ENCODE measurements at places on chromosomes 7 and 10.

DNA sequence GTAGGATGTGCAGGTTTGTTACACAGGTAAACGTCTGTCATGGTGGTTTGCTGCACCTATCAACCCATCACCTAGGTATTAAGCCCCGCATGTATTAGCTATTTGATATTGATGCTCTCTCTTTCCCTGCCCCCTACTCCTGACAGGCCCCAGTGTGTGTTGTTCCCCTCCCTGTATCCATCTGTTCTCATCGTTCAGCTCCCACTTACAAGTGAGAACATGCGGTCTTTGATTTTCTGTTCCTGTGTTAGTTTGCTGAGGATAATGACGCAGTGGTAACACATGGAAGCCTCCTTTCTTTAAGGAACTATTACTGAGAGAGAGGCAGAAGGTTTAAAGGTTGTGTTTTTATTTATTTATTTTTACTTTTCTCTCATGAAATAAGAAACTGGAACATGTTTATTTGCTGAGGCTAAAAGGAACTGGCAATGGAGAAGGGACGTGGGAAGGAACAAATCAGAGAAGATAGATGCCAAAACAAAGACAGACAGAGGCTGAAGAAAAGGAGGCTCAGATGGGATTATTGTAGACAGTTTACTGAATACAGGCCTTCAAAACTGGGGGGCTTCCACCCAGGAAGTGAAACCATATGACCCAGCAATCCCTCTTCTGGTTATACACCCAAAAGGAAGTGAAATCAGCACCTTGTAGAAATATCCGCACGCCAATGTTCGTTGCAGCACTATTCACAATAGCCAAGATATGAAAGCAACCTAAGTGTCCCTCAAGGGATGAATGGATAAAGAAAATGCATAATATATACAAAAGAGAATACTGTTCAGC lies 556.3 kb downstream of the GRM8 start:
- DNase-seq: no peak

GRCh38 chr10:78928330-78928729 lies 140.4 kb upstream of the ZMIZ1 start:
- no peak for DNase-seq

GRCh38 chr7:33743594-33743993 lies 161.7 kb upstream of the BMPER start:
- DNase-seq: no peak

- no peak for DNase-seq
Measured at GRCh38 chr7:2214636-2215035, 18.1 kb downstream of the MAD1L1 start.

- peak; percentile 52 for DNase-seq
Measured at GRCh38 chr7:97007583-97007861, 2.2 kb downstream of the DLX6 start.

GRCh38 chr10:113126229-113127201 lies 176.5 kb downstream of the TCF7L2 start:
- DNase-seq: peak; percentile 91

- DNase-seq: peak; percentile 11
Measured at GRCh38 chr10:19817231-19817933, 1.1 kb downstream of the PLXDC2 start.

DNA sequence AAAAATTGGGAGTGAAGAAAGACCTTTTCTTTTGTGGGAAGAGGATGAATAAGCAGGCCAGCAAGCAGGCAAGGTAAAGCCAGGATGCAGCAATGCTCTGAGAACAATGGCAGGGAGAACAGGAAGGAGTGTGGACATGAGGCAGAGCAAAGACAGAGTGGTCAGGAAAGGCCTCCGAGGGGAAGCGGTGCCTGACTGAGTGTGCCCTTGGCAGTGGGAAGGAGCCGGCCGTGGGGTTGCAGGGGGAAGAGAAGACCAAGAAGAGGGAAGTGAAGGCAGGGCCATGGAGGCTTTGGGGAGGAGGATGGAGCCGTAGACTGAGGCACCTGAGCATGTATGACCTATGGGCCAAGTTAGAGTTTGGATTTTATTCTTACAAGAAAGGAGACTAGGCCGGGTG lies 21.9 kb upstream of the ZNF212 start:
- no peak for DNase-seq

GRCh38 chr7:29723599-29723998 lies 82.7 kb upstream of the WIPF3 start:
- no peak for DNase-seq

GRCh38 chr7:154676422-154677073 lies 326.4 kb downstream of the PAXIP1 start:
- DNase-seq: peak; percentile 65

- DNase-seq: no peak
Measured at GRCh38 chr7:36795451-36796021, 71.2 kb upstream of the AOAH start.

- DNase-seq: no peak
Measured at GRCh38 chr7:18361756-18362155, 133.8 kb upstream of the HDAC9 start.

- no peak for DNase-seq
Measured at GRCh38 chr10:88028654-88029053, 165.2 kb downstream of the PTEN start.

- no peak for DNase-seq
Measured at GRCh38 chr7:37342688-37343471, 105.8 kb downstream of the ELMO1 start.

- no peak for DNase-seq
Measured at GRCh38 chr7:68417659-68418058, 1180.6 kb upstream of the AUTS2 start.

GRCh38 chr10:5691786-5692185 lies 7.1 kb downstream of the TASOR2 start:
- no peak for DNase-seq

GRCh38 chr7:130879191-130879590 lies 145.2 kb upstream of the KLF14 start:
- DNase-seq: no peak

DNA sequence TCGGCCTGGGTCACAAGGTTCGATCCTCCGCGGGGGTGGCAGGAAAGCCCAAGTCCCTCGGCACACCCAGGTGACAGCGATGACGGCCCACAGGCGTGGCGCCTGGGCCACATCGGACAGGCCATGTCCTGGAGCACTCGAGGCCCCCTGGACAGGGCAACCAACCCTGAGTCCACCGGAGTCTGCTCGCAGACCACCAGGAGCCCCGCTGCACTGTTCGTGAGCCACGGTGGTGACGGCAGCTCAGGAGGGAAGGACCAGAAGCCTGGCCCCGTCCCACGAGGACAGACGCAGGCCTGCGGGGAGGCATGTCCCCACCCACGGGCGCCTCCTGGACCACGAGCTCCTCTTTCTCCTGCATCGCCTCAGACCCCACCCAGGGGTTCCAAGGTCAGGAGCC lies 22.4 kb upstream of the GPR146 start:
- DNase-seq: no peak

GRCh38 chr10:123606006-123606405 lies 60.1 kb upstream of the GPR26 start:
- DNase-seq: no peak

DNA sequence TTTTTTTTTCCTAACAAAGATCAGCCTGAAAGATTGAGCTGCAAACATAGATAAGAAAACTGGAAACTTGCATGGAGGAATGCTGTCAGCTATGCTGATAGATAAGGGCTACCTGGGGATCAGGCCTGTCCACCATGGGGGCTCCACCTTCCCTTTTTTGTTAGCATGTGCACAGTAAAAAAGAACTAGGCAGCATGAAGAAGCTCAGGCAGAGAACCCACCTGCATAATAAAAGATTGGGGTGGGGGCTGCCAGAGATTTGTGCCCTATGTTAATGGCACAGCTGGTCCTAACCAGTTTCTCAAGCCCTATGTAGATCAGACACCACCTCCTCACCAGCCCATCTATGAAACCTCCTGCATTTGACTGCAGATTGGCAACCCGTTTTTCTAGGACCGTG lies 45.4 kb upstream of the CACNB2 start:
- no peak for DNase-seq

GRCh38 chr10:91944880-91945630 lies 21.5 kb downstream of the BTAF1 start:
- no peak for DNase-seq

DNA sequence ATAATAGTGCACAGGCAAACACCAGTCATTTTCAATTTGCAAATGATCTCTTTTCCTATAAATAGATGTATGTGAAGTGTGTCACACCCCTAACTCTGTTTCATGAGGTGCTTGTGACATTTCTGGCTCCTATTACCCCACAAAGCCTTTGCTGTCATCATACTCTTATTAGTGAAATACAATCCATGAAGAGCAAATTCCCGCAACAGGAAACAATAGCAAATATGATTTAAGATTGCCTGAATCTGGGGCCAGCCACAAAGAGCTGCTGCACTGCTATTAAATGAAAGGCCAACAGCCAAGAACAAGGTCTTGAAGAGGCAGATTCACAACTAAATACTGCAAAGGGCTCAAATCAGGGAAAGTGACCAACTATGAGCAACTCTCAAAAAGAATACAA lies 96.3 kb upstream of the CAV2 start:
- no peak for DNase-seq

DNA sequence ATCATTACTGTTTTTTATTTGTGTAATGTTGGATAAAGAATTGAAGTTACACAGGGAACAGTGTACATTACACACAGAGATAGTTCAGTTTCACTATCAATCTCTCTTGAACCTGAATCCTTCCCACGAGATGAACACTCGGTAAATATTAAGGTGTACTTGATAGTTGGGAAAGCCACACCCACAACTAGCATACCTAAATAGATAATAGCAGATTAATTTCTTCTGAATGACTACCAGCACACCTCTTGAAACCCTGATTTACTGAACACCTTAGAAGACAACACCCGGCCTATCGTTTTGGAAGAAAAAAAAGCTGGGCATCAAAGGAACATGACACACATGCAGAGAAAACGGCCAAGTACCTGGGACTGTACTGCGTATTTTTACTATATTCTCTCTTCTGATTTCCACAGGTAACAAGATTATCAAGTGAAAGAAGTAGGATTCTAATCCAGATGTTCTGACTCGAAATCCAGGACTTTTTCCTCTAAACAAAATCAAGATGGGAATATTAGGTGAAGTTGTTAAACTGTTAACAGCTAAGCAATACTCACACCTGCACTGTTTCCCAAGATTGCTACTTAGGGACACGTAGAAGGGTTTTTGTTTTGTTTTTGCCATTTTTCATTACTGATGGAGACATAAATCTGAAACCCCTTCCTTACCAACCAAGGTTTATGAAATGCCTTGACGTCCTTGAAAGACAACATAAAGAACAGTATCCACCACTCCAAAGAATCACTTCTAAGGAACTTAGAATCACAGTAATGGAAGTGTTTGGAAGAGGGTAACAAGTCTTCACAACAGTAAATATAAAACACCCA lies 1.0 kb downstream of the CCDC186 start:
- DNase-seq: no peak

DNA sequence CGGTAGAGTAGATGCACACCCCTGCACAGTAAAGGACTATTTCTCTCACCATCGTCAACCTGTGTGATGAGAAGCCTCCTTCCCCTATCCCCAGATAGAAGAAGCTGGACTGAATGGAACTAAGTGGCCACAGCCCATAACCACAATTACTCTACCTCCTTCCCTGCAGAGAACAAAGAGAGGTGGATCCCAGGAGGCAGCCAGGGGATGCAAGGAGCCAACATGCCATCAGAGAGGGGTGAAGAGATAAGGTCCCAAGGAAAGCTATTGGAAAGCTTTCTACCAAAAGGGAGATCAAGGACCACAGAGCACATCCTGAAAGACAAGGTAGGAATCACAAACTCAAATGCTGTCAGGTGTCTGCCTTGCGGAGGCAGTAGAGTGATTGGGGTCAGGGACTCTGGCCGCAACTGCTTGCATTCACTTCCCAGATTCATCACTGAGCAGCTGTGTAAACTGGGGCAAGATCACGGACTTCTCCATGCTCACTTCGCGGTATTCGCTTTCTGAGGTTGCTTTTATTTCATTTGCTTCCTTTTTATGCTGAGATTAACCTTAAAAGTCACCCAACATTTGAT lies 81.6 kb upstream of the MYO3A start:
- no peak for DNase-seq

DNA sequence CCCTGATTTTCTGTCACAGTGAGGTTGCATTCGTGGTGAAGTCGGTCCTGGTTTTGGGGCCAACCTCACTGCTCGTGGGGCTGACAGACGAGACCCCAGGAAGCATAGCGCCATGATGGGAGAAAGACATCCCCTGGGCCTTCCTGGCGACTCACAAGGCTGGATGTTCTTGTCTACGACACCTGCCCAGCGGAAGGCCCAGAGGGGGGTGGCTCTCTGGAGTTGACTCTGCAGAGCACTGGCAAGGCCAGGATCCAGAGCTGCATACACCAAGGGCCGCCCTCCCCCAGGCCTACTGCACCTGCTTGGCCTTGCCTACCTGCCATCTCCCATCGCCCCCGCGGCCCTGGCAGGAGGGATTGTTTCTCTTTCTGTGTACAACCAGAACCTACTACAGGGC lies 608.9 kb downstream of the PTPRN2 start:
- DNase-seq: no peak

DNA sequence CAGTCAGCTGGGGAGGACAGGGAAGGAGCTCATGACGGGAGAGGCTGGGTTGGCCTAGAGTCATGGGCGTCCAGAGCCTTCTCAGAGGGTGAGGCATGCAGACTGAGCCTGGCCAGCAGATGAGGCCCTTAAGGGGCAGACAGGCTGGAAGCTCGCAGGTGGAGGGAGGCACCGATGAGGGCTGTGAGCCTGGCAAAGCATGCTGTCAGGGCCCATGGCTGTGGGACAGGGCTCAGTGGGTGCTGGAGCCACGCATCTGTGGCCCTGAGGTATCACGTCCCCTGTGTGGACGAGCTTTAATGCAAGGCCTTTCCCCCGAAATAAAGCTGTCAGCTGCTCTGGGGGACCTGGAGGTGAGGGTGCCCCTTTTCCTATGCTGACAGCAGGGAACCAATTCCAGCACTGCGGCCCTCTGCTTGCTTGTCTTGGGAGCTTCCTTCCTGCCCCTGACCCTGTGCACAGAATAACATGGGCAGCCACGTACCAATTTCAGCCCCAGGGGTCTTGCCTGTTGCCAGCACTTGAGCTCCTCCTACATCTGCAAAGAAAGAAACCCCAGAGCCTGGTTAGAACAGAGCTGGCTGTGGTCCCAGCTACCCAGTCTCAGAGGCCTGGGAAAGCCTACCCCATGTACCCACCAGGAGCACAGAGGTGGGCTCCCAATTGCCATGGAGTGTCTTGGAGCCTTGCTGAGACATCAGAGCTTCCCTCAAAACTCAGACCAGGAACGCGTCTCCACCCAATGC lies 20.6 kb downstream of the TMEM273 start:
- no peak for DNase-seq

- DNase-seq: no peak
Measured at GRCh38 chr10:129386415-129387257, 80.4 kb upstream of the MGMT start.

GRCh38 chr7:98354511-98355249 lies 46.2 kb downstream of the BAIAP2L1 start:
- no peak for DNase-seq

All from posterior cingulate gyrus (tissue), 11 donors.